ENCODE measurements at places on chromosomes 13 and 19.

- DNase-seq, result no peak
These were observed 717.4 kb upstream of the SPRY2 start for GRCh38 chr13:81058211-81058915.

DNA sequence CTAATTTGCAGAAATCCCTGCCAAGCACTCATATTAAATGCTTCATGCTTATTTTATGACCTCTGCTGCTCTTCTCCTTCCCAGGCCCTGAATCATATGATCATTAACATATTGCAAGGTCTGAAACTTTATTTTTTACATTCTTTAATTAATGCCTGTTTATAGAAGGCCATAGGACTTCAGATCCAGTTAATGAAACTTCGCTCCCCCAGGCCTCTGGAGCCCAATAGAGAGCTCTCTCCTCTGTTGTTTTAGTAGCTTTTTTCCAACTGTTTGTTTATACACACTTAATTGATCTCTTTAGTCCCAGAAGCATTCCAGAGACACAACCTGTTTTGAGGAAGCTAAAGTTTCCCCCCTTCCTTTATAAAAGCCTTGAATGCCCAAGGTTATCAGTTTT is 68.3 kb downstream of the DACH1 start:
- no peak for DNase-seq

- no peak for DNase-seq
These were observed 23.2 kb upstream of the TTYH1 start for GRCh38 chr19:54392105-54392504.

GRCh38 chr19:13026462-13027370 is 31.4 kb downstream of the NFIX start:
- DNase-seq, result no peak

- no peak for DNase-seq
These were observed 1209.7 kb upstream of the PCDH20 start for GRCh38 chr13:62625214-62625881.

GRCh38 chr19:51531349-51532315 is at the start of gene SIGLEC6:
Gene SIGLEC6 (minus strand): TSS chr19:51531670. CDS start chr19:51531648, 22 bp downstream.
- DNase-seq, result no peak

DNA sequence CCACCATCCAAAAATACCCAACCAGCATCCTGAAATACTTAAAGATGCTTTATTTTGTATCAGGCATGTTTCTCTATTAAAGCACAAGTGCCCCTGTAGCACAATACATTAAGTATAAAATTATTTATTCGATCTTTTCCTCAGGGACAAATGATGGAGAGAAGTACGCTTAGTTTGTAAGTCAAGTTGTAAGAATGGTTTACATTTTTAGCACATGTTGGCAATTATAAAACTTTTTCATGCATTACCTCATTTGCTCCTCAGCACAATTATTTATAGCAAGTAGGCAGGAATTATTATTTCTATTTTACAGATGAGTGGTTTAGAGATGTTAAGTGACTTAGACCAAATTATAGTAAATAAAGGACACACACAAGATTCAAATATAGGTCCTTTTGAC is 232.6 kb upstream of the HTR2A start:
- no peak for DNase-seq

- peak; percentile 26 for DNase-seq
These were observed 1.1 kb downstream of the ZBTB45 start for GRCh38 chr19:58518256-58519086.

DNA sequence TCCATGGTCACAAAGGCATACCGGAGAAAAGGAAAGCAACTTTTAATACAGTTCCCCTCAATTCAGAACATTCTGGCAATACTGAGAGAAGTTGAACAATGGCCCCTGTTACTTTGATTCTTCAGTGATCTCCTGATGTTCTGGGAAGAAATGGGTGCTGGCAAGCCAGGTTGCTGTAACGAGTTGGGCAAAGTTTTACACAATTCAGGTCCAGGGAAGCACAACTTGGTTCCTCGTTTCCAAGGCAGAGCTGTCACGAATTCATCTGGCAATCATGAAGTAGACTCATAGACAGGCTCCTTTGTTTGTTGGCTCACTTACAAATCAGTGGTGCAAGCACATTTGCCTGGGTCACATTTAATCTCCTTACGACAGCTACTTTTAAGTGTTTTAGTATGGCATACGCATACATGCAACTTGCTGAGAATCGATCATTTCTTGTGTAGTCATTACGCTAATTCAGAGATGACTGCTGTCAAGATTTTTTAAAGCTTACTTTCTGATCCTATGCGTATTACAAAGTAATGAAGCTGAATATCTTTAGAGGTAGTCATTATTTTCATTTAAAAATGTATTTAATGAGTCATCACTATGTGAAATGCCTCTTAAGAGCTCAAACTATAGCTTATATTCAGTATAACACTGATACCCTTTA is 174.7 kb downstream of the GPC5 start:
- no peak for DNase-seq

GRCh38 chr13:98221234-98221633 is 44.2 kb upstream of the RNF113B start:
- DNase-seq, result no peak

DNA sequence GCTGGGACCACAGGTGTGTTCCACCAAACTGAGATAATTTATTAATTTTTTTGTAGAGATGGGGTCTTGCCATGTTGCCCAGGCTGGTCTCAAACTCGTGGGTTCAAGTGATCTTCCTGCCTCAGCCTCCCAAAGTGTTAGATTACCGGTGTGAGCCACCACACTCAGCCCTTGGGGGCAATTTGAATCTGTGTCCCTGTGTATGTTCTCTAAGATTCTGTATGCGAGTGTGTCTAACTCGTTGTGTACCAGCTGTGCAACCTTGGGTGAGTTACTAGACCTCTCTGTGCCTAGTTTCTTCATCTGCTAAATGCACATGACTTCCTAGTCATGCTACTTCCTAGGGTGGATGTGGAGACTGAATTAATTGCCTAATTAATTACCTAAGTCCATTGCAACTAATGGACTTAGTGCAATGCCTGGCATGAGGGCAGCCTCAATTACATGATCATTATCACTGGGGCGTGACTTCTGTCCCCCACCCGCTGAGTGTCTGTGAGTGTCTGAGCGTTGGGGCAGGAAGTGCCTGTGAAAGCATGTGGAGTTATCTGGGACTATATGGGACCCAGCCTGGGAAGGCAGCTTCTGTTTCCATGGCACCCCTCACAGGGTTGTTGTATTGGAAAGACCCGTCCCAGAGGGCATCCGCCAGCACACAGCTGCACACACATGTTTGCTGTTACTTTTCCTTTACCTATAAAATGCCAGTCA is 1.8 kb upstream of the NCCRP1 start:
- no peak for DNase-seq

GRCh38 chr19:17488593-17489391 is 18.5 kb downstream of the SLC27A1 start:
- no peak for DNase-seq

- no peak for DNase-seq
These were observed 51.9 kb downstream of the SLAIN1 start for GRCh38 chr13:77749344-77749880.

DNA sequence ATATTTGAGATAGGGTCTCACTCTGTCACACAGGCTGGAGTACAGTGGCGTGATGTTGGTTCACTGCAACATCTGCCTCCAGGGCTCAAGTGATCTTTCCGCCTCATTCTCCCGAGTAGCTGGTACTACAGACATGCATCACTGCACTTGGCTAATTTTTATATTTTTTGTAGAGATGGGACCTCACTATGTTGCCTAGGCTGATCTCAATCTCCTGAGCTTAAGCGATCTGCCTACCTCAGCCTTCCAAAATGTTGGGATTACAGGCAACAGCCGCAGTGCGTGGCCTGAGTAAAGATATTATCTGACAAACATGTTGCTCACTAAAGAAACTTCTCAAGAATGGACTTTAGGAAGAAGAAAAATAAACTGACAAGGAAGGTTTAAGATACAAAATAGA is 125.4 kb upstream of the ABCC4 start:
- DNase-seq, result no peak

DNA sequence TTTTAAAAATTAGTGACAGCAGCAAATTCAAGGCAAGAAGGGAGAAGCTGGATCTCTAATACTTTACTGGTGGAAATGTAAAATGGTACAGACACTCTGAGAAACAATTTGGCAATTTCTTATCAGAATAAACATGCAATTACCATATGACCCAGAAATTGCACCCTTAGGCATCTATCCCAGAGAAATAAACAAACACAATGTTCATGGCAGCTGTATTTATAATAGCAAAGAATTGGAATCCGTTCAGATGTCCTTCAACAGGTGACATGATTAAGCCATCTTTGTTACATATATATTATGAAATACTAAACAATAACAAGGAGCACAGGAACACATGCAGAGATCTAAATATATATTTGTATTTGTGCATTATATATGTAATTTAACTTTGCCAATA is 756.5 kb downstream of the SLITRK1 start:
- DNase-seq, result no peak

DNA sequence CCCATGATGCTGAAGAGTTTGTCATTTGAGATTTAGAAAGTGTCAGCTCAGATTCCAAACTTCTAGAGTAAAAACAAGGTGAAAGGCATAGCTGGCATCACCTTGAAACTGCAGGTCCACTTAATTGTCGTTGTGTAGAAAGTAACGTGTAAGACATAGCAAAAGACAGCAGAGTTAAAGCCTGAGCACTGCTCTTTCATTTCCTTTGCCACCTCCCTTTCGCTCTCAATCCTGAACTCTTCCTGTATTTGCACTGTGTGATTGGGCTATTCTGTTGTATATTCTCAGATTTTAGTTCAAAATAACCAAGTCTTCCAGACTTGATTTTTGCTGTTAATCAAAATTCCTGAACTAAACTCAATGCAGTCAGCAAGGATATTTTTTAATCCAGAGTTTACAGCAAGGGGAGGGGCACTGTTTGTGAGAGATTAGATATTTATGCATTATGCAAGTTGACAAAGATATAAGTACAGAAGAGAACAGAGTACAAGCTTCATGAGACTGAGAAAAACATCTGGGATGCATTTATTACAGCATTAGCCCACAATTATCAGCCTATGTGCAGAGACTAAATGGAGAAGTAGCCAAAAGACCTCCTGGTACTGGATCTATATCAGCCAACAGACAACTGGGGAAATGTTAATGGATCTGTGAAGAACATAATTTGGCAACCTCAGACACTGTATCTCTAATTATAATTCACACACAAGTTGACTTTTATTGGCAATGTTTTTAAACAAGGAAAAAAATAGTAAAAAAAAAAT is 328.6 kb downstream of the SUCLA2 start:
- DNase-seq, result no peak

DNA sequence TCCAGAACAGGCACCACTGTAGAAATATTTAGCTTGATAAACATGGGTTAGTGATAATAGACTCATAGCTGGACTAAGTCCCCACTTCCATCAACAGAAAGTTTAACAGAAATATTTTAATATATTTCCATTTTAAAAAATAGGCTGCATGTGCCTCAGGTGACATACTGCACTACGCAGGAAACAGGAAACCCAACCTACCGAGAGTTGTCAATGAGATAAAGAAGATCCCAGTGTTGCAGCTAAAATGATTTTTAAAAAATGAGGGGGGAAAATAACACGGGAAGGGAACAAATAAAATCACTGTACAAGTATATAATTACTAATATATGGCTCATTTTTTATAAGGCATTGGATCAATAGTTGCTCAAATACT is 154.8 kb downstream of the TBC1D4 start:
- no peak for DNase-seq

DNA sequence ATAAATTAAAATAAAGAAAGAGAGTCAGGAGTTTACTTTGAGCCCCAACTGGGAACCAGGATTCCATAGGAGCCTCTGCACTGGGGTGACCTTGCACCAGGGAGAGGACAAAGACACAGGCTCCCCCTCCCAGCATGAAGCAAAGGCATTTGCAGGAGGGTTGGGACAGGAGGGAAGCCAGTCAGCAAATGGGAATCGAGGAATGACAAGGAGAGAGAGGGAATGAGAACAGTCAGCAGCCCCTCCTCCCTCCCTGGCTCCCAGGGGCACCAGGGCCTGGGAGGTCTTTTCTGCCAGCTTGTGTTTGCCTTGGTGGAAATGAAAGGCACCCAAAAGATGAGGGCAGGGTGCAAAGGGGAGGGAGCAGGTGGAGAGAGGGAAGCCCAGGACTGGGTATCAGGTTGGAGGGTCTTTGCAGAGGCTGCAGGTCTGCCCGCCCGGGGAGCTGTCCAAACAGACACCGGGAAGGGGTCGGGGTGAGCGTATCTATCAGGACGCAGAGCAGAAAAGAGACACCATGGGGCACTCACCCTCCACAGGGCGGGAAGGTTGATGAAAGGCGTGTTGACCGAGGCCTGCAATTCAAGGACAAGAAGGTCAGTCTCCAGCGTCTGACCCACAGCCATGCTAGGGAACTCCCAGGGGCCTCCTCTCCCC is 3.8 kb downstream of the SBSN start:
- DNase-seq, result no peak

DNA sequence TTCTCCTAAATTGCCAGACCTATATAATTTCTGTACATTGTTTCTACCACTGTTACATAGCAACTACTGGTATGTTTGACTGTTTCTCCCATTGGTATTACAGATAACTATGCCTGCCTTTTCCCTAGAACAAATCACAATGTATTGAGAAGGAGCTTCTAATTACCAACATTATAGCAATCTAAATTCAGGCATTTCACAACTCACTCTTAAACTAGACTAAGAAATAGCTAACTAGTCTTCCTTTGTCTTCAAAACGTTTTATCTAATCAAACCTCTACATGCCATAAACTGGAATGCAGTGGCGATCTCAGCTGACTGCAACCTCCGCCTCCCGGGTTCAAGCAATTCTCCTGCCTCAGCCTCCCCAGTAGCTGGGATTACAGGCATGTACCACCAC is 18.2 kb downstream of the RBM26 start:
- DNase-seq, result no peak

DNA sequence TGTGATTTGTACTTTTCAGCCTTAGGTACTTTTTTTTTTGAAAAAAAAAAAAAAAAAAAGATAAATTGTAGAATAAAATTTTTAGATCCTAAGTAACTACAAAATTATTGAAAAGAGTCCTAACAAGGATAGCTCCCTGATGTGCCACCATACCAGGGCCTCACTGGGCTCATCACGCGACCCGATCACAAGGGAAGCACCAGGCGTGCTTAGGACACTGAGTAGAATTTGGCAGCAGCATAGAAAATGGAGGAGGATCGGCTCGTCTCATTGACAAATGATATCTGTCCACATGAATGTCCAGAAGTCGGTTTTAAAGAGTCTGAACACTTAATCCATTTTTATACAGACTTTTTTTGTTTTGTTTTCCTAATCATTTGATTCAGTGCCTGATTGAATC is 179.0 kb downstream of the STK24 start:
- no peak for DNase-seq

DNA sequence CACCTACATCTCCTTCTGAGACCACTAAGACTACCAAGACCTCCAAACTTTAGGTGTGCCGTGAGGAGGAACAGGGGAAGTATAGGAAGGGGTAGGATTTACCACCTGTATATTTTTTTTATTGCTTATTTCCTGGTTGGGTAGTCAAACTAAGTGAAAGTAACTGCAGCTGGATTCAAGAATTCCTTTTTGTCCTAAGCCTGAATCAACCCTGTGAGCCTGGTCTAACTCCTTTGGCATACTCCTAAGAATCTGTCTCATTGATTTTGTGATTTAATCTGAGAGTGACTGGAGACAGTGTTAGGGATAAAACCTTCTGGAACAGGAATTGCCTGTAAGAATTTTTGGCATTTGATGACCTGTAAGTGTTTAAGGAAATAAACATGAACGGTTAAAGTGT is 523.5 kb upstream of the MIR17HG start:
- no peak for DNase-seq
